ENCODE measurements at places on chromosomes 3 and 15.

DNA sequence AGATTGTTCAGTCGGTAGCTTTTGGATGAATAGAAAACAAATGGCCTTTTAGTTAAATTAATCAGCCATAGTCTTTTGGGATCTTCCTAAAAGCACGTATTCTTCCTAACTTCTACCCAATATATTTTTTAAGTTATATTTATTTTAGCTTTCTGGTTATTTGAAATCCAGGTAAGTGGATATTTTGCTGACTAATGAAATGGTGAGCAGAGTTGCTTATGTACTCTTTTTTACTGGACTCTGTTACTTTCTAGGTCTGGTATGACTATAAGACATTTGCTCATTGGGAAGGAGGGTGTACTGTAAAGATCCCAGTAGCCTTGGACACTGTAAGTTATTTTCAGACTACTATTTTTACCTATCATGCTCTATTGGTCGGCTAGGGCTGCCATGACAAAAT, 13.8 kb upstream of the CAPN3 start:
- DNase-seq, result no peak

GRCh38 chr15:67421105-67421504, 99.8 kb upstream of the C15orf61 start:
- no peak for DNase-seq

- no peak for DNase-seq
These were observed 227.1 kb downstream of the ZPLD1 start for GRCh38 chr3:102661707-102662497.

DNA sequence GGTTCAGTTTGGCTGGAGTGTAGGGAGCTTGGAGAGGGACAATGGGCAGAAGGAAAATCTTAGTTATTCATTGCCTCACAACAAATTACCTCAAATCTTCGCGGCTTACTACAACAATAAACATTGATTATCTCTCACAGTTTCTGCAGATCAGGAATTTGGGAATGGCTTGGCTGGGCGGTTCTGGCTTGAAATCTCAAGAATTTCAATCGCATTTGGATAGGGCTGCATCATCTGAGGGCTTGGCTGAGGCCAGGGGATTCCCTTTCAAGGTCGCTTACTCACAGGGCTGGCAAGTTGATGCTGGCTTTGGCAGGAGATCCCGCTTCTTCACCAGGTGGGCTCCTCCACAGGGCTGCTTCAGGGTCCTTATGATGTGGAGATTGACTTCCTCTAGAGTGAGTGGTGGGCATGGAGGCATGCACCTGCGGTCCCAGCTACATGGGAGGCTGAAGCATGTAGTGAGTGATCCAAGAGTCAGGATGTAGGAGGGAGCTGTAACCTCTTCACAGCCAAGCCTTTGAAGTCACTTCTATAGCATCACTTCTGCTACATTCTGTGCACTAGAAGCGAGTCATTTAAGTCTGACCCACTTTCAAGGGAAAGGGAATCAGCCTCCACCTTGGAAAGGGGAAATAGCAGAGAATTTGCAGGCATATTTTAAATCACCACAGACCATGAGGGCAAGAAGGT, 63.1 kb downstream of the CDC25A start:
- no peak for DNase-seq

DNA sequence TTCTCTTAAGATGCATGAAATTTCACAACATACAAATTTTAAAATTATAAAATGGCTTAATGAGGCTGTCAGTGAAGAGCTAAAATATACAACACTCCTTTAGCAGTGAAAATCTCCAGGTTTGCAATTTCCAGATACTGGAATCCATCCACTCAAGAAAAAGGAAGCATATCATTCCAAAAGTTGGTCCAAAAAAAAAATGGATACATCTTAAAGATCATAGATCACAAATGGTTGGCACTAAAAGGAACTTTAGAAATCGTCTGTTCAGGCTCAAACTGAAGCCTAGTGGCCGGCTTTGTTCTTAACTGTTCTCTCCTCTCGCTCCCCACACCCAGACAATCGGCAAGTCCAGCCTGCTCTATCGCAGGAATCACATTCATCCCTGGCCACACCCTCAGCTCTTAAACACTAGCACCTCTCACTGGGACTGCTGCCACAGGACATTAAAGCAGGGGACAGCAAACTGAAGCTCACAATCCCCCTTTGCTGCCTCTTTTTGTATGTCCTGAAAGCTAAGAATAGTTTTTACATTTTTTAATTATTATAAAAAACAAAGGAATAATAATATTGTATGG, 130.3 kb upstream of the CDIN1 start:
- DNase-seq, result no peak

- no peak for DNase-seq
These were observed 1331.4 kb downstream of the NSUN3 start for GRCh38 chr3:95394286-95394685.

DNA sequence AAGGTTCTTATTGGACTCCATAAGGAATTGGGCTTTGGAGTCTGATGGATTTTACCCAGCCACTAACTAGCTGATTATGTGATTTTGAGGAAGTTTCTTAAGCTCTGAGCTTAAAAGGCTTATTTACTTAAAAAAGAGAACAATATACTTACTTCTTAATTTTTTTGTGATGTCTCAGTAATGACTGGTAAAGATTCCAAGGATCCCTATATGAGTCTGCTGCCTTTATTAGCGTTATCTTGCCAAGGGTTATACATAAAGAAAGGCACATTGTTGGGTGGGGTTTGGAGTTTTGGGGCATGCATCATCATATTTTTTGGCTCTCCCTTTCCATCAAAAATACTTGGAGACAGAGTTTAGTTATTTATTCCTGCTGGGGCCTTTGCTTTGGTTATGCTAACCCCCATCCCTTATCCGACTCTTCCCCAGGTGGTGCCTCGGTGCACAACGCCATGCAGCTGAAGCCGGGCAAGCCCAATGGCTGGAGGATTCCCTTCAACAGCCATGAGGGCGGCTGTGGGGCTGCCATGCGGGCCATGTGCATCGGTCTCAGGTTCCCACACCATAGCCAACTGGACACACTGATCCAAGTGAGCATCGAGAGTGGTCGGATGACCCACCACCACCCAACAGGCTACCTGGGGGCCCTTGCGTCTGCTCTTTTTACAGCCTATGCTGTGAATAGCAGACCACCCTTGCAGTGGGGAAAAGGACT, 6.7 kb downstream of the ADPRH start:
- no peak for DNase-seq

DNA sequence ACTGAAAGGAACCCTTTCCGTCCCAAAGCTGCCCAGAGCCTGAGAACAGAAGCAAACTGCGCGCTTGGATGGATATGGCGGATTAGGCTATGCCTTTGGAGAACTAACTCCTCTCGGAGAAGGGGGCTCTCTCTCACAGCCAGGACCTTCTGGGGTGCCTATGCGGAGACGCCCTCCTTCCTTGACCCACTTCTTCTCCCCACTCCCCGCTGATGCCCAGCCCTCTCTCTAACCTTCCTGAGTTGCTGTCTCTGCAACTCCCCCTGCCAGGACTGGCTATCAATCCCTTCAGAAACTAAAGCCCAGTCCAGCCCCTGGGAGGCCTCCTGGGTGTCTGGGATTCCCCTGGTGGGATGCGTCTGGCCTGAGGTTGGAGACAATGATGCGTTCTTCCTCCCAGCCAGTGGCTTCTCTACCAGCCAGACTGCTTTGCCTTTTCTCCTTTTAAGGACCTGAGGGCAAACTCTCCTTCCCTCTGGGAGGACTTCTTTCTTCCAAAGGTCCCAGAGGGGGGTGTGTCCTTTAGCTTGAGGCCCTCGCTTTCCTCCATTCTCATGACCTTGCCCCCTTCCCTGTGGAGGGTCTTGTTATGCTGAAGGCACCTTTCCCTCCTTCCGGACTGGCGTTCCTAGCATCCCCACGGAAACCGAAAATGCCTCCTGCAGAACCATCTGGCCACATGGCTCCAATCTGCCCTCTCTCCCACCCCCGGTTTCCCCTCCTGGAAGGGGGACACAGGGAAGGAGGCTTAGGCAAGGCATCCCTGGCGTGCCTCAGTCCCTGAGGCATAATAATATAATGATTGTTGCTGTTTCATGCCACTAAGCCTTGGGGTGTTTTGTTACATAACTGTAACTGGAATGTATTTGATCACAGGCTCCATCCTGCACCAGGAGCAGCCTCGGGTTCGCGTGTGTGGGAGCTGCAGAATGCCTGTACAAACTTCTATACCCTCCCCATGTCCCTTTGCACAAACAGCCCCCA, 63.4 kb upstream of the C15orf39 start:
- no peak for DNase-seq

DNA sequence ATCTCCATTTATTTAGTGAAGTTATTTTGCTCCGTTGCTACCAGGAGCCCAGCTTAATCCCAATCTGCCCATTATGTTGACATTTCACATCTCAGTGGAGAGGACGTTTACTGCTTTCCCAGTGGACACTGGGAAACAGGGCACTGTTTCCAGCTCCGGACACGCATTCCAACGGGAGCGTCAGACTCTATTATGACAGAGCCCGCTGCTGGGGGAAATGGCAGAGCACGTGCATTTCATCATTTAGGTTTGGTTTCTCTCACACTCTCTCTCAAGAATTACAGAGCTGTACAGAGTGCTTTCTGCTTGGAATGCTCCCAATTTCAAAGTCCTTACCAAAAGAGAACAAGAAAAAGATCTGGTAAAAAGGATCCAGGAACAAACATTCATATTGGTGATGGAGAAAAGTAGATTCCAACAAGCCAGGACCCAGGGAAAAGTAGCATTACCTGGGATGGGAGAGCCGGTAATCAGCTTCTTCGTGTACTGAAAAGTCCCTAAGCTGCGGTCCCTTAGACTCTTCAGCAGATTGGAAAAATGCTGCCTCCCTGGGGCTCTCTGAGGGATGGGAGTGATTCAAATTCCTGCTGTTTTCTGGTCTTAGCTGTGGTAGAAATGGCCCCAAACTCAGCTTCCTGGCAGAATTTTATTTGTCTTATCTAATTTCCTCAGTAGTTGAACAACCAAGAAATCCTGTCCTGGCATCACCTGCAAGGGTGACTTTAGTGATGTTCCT, 136.0 kb upstream of the THBS1 start:
- DNase-seq, result no peak

DNA sequence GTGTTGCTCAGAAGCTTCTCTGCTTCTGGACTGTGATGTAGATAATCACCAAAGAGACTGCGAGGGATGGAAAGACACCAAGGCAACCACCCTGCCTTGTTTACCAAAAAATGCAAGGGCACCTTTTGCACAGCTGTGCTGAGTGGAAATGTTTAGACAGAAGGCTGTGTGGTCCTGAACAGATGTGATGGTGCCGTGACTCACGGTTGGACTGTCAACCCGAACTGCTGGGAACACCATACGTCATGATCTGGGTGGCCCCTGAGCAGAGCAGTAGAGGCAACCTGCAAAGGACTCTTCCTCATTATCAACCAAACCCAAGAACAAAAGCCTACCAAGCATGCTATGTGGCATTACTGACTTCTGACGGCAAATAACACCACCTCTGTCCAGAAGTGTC, 61.3 kb upstream of the LPP start:
- DNase-seq, result no peak

GRCh38 chr3:159937561-159938166, 51.0 kb upstream of the IL12A start:
- no peak for DNase-seq

- no peak for DNase-seq
These were observed 2.0 kb downstream of the XRN1 start for GRCh38 chr3:142445816-142446254.

GRCh38 chr3:4984511-4984864, 5.3 kb downstream of the BHLHE40 start:
- DNase-seq, result no peak

GRCh38 chr3:115790759-115791158, 167.4 kb downstream of the GAP43 start:
- peak; percentile 81 for DNase-seq

GRCh38 chr3:183862610-183863009, 22.1 kb downstream of the PARL start:
- no peak for DNase-seq

- DNase-seq, result no peak
These were observed at the start of gene EFCC1 for GRCh38 chr3:129001101-129001805. EFCC1 (plus strand) TSS chr3:129001304; CDS start chr3:129001629, 325 bp downstream.

- no peak for DNase-seq
These were observed 58.5 kb downstream of the CTDSPL start for GRCh38 chr3:37920156-37920699.
